Glutamatergic neuron (in vitro differentiated cells): ENCODE measurements at places on chromosomes 6 and 20.

DNA sequence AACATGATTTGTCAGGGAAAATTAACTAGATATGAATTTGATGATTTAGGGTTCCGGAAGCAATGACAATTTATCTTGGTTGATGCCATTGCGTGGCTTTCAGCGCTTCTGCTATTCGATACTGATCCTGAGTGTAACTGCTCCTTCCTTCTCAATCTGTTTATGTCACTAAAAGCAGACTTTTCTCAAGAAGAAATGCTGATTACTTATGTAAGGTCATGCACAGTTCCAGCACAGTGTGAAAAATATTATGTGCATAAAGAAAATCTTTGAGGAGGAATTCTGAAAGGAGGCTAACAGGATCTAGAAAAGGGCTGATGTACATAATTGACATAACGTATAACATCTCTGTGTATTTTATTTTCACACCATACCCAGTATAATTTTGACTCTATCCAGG is 336.6 kb downstream of the PACRG start:
- no peak for DNase-seq
- no peaks in the 10 kb centered on the region for H3K36me3 ChIP-seq
- no peak overlapping the region for H3K27ac ChIP-seq
- H3K27me3 ChIP-seq: no peaks in the 10 kb centered on the region
- H3K4me1 ChIP-seq: peaks cover 3% of the 10 kb centered on the region

- H3K4me3 ChIP-seq: no peak overlapping the region
- H3K27me3 ChIP-seq: no peaks in the 10 kb centered on the region
- no peak overlapping the region for H3K27ac ChIP-seq
- no peaks in the 10 kb centered on the region for H3K4me1 ChIP-seq
- no peak for DNase-seq
These were observed 256.5 kb downstream of the TRDN start for GRCh38 chr6:123380257-123380656.

GRCh38 chr6:142014515-142014914 is 118.2 kb upstream of the GJE1 start:
- H3K4me1 ChIP-seq: peaks cover 9% of the 10 kb centered on the region
- H3K27me3 ChIP-seq: no peaks in the 10 kb centered on the region
- peak overlapping the region; percentile 19 for H3K27ac ChIP-seq
- DNase-seq: no peak

DNA sequence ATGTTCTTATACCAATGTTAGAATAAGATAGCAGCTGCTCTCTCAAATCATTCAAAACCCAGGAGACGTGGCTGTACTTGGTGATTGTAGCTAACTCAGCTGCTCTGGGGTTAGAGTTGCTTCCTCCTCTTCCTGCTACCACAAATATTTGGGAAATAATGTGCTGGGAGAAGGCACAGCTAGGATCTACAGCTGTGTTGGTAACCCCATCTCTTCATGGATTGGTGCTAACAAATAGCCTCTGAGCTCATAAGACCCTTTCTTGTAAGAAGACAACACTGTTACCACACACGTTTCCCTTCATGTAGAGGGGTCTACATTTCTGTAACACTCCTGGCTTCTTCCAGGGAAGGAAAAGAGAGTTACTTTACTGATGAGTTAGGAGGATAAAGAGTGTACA is 911.0 kb upstream of the CITED2 start:
- no peak overlapping the region for H3K4me3 ChIP-seq
- H3K27me3 ChIP-seq: no peaks in the 10 kb centered on the region
- DNase-seq: no peak
- no peaks in the 10 kb centered on the region for H3K36me3 ChIP-seq

DNA sequence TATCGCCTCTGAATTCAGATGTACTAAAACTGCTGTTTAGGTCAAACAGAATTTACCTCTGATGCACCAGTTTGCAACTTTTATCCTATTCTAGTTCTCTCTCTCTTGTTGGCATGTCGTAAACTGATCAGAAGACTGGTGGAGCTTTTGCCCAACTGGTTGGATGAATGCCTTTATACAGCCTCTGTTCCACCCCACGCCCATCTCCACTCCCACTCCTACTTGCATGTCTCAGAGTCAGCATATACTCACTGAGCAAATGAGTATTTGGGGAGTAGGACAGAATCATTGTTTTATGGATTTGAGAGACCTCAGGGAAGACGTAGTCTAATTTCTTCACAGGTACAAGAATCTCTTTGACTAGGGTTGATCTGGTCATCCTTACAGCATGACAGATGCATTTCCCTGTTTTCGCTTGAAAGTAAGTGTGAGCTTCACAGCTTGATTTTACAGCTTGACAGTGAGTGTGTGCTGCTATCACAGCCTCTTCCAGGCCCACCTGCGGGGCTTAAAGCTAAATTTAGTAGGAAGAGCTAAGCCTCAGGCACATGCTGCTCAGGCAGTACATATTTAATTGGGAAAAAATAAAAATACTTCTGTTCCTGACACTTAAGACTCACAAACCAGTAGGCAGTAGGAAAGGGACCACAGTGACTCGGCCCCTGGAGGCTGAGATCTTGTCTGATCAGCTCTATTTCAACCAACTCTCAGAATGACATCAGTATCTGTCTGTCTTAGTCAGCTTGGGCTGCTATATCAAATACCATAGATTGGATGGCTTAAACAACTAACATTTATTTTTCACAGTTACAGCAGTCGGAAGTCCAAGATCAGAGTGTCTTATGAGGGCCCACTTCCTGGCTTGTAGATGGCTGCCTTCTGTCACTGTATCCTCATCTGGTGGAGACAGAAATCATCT is 30.4 kb downstream of the TRMT6 start:
- DNase-seq: no peak
- peak overlapping the region; percentile 59 for H3K27ac ChIP-seq
- H3K27me3 ChIP-seq: peaks cover 2% of the 10 kb centered on the region
- no peak overlapping the region for H3K4me3 ChIP-seq
- H3K4me1 ChIP-seq: peaks cover 6% of the 10 kb centered on the region

DNA sequence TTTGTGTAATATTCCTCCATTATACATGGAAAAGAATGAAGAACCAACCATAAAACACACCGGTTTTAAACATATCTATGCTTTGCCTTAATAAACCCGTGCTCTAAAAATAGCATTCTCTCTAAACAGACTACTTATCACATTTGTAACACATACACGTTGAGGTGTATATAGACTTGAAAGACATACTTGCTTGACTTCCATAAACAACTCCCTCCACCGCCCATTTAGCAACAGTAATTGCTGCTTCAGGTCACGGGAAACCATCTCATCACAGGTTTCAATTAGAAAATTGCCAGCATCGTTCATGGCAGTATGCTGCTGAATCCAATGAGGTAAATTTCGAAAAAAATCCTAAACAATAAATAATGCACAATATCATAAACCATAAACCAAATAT is 174.0 kb downstream of the SYNE1 start:
- no peaks in the 10 kb centered on the region for H3K36me3 ChIP-seq
- H3K27me3 ChIP-seq: no peaks in the 10 kb centered on the region
- peaks cover 7% of the 10 kb centered on the region for H3K4me1 ChIP-seq
- DNase-seq: no peak
- no peak overlapping the region for H3K27ac ChIP-seq
